ENCODE measurements at places on chromosomes 11 and 22.

- DNase-seq = no peak
Measured at GRCh38 chr11:114057147-114057546, 2.4 kb upstream of the ZBTB16 start.

DNA sequence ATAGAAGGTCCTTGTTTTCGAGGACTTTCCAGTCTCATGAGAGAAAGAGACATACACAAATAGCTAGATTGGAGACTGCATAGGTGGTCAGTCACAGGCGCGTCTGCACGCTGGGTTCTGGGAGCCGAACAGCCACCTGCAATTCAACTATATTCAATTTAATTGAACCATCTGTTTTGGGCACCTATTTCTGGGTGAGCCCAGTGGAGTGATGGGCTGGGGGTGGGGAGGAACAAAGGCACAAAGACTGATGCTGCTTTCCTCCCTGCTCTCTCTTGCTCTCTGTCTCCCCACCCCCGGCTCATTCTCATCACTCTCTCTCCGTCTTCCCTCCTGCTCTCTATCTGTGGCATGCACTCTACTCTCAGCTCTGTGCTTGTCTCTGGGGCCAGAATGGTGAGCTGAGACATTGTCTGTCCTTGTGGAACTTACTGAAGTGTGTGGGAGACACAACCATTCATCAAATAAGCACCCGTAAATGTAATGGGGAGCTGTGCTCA, 48.1 kb upstream of the B3GAT1 start:
- no peak for DNase-seq

- no peak for DNase-seq
Measured at GRCh38 chr11:59960502-59961381, 3.1 kb upstream of the OOSP4A start.

GRCh38 chr22:19641983-19642451, 72.3 kb upstream of the SEPTIN5 start:
- no peak for DNase-seq

Data from hypothalamus (tissue), 51 donors.